Stimulated activated naive CD4-positive, alpha-beta T cell (primary cell): ENCODE measurements at places on chromosomes 1 and 21.

- no peak for DNase-seq
Observed at GRCh38 chr21:26096494-26097371, 73.8 kb downstream of the APP start.

GRCh38 chr1:238161955-238162354 is 271.2 kb upstream of the ZP4 start:
- DNase-seq = no peak

DNA sequence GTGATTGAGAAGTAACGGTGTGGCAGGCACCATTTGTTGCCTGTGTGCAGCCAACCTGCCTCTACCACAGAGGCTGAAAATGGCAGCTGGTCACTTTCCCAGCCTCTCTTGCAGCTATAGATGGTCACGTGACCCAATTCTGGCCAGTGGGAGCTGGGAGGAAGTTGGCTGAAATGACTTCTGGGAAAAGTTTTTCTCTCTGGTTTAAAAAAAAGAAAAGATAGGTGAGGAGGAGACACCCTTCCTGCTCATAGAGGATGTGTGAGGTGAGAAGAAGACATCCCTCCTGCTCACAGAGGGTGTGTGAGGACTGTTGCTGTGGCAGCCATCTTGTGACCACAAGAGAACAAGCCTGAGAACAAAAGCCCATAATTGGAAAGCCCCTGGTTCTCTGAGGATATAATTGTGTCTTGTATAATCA is 122.8 kb downstream of the SYF2 start:
- DNase-seq = no peak

DNA sequence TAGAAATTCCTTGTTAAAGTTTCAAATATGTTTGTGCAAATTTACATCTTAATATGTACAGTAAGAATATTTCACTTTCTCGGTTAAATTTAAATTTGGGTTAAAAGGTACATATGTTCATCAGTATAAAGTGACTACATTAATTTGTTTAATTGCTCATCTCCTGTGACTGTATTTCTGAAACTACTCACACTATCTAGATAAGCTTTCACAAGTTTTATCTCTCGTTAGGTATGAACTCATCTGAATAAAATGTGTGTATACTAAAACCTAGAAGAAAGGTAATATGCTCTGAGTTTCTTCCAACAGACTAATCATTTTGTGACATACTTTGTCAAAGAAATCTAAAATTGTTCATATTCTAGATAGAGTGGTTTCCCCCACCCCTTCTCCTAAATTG is 150.7 kb downstream of the PATJ start:
- DNase-seq = no peak

GRCh38 chr1:32128479-32128878 is 20.6 kb downstream of the KPNA6 start:
- no peak for DNase-seq

GRCh38 chr1:5150191-5150590 is 495.8 kb downstream of the AJAP1 start:
- DNase-seq = no peak

- DNase-seq = no peak
Observed at GRCh38 chr1:37323486-37324377, 150.6 kb upstream of the ZC3H12A start.

DNA sequence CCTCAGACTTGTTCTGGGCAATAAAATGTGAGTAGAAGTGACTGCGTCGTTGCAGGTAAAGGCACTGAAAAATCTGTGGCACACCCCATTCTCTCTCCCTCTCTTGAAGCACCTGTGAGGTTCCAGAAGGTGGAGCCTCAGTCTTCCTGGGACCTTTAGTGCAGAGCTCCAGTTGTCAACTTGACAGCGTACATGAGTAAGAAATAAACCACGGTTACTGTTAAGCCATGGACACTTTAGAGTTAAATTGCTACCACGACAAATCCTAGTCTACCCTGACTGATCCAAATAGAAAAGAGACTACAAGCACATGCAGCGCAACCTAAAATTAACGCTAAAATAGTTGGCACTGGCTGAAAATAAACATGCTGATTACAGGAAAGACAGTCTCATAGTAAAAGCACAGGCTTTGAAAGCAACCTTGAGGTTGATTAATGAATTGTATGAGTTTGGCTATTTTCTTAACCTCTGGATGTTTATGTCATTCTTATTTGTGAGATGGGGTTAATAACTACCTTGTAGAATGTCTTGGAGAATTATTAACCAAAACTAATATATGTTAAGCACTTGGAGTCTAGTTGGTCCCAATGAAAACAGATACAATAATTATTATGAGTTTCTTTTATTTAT is 93.0 kb upstream of the PLPPR4 start:
- DNase-seq = no peak

GRCh38 chr1:72105201-72105600 is 177.1 kb downstream of the NEGR1 start:
- DNase-seq = no peak

DNA sequence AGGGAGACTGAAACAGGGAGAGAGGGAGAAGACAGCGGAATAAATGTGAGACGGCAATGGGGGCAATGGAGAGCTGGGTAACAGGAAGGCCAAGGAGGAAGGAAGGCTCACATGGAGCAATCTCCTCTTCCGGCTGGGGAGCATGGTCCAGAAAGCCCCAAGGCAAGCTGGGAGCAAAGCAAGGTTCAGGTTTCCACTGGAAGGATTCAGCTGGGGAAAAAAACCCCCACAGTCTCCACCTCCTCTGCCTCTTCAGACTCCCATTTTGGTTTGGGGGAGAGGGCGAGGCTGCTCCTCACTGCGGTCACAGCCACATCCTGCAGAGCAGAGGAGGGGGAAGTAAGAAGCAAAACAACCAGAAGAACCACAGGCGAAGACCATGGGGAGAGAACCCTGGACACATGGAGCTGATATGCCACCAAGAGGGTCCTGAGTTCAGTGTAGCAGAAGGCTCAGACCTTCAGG is 650 bp downstream of the TNFAIP8L2 start:
- peak; percentile 71 for DNase-seq

DNA sequence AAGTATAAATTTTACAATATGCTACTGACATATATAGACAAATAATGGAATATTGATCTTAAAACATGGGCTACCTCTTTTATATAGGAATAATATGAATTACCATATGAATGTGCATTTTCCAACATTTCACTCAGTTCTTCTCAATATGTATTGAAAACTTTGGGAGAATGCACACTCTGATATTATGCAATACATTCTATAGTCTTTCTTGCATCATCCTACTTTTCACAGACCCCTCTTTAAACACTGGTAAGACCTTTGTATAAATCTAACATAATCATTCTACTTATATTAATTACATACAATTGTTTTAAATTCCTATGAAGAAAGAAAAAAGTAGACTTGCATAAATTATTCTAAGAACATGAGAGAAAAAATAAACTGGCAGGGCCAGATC is 69.2 kb downstream of the NCAM2 start:
- no peak for DNase-seq

DNA sequence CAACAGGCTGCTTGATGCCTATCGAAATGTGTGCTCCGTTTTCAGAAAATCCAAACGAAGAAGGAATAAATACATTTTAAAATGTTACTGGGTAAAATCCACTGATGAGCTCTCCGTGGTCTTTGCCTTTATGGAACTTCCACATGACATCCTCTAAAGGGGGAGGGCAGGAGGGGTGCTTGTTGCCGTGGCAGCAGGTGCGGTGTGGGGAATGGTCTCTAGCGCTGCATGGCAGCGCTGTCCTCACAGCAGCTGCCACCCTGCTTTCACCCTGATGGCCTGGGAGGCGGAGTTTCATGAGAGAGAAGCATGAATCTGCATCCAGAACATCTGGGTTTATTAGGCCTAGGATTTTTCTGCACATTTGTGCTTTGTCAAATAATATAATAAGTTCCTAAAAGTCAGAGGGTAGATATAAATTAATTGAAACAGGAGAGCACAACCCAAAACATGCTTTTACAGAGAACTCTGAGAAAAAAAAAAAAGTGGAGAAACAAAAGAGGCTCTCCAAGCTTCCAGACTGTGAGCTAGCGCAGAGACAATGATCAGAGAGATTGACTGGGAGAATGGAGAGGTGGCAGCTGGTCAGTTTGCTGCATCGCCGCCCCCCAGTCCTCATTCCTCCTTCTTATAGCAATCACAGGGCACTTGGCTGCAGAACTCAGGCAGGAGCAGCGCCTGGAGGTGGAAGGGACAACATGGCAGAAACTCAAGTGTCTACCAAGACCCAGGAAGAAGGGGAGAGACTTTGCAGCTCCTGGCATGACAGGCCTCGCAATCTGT is 228.6 kb downstream of the DSCAM start:
- no peak for DNase-seq

GRCh38 chr1:145707183-145707867 is at the start of gene PDZK1:
TSS of gene PDZK1 (minus strand) at chr1:145707368. CDS start at chr1:145688021, 19,347 bp downstream.
- no peak for DNase-seq

GRCh38 chr1:210822932-210823331 is 311.0 kb downstream of the KCNH1 start:
- no peak for DNase-seq

GRCh38 chr1:154157520-154158306 is 2.8 kb upstream of the NUP210L start:
- peak; percentile 88 for DNase-seq

GRCh38 chr1:212938846-212939245 is 11.5 kb upstream of the VASH2 start:
- no peak for DNase-seq

DNA sequence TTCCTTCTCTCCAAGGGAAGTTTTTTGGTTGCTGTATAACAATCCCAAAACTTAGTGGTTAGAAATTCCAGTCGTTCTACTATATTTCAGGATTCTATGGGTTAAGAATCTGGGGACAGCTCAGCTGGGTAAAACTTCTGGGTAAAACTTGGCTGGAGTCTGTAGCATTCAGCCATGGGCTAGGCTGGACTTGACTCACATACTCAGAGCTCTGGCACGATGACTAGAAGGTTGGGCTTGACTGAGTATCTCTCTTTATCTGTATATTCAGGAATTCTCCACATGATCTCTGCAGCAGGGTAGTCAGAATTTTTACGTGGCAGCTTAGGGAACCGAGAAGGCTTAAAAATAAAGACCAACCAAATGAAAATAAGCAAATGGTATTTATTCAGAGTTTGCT is 28.2 kb upstream of the HRNR start:
- no peak for DNase-seq

- DNase-seq = no peak
Observed at GRCh38 chr21:43859747-43860214, 5.2 kb upstream of the AGPAT3 start.

DNA sequence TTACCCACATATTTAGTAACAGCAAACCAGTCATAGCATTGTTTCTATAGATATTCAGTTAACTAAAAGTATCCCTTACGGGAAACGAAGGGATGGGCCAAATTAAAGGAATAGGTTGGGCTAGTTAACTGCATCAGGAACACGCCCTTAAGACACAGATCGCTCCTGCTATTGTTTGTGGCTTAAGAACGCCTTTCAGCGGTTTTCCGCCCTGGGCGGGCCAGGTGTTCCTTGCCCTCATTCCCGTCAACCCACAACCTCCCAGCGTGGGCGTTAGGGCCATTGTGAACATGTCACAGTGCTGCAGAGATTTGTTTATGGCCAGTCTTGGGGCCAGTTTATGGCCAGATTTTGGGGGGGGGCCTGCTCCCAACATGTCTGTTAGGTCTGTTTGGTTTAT is 14.7 kb downstream of the TNFRSF18 start:
- no peak for DNase-seq

GRCh38 chr21:45511007-45511406 is 31.2 kb downstream of the SLC19A1 start:
- DNase-seq = no peak

DNA sequence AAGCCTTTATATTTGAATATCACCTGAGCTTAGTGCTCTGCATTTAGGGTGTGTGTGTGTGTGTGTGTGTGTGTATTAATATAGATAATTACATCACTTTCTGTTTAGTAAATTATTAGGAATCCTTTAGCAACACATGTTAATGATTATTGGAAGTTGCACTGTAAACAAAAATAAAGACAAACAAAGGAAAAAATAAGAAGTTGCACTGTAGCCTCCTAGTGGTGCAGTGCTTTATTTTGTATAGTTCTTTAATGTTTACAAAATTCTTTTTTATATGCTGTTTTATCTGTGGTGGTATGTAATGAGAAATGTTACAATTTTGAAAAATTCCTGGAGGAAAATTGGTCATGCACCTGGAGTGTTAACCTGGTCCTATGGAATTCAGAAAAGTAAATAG is 69.2 kb downstream of the UBE4B start:
- no peak for DNase-seq

DNA sequence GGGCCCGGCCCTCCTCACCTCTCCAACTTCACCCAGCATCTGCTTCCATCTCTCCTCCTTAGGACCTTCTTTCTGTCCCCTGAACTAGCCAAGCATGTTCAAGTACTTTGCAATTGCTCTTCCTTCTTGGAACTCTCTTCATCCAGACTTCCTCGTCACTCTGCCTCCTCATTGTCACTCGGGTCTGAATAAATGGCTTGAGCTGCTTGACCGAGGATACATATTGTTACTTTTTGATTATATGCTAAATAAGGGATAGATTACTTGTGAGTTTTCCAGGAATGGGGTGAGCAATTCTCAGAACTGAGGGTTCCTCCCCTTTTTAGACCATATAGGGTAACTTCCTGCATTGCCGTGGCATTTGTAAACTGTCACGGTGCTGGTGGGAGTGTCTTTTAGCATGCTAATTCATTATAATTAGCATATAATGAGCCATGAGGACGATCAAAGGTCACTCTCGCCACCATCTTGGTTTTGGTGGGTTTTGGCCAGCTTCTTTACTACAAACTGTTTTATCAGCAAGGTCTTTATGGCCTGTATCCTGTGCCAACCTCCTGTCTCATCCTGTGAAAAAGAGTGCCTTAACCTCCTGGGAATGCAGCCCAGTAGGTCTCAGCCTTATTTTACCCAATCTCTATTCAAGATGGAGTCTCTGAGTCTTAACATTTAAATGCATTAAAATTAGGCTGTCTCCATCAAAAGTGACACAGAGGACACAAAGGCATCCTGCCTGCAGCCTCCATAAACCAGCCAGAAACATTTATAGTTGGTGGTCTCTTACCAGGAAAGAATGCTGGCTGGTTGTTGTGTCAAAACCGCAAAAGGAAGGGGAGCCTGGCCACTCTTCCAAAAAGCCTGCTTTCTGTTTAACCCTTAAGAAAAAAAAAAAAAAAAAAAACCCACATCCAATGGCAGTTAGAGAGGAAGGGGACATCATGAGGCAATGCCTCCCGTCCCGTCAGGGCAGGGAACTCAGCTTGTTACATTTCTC is 179.3 kb downstream of the KAZN start:
- DNase-seq = no peak

DNA sequence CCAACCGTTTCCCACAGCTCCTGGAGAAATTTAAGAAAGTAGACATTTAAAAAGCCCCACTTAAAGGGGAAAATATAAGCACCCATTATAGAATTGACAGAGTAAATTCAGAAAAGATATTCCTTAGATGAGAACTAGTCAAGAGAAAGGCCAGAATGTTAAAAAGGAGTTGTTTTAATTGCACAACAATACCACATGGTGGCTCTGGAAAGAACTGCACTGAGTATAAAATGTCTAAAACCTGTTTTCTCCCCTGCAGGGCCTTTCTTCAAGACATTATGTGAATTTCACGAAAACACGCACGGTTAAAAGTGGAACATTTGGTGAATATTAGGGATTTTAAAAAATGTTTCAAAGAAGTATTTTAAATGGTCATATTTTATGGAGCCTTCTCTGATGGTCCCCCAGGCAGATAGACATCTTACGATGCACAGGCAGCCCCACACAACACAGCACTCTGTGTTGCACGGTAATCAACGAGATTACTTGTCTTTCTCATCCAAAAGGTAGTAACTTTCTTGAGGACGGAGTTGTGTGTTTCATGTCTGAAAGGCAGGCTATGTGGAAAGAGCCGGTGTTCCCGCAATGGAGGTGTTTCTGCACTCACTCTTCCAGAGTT is 101.9 kb downstream of the PRRX1 start:
- DNase-seq = no peak
